ENCODE measurements at places on chromosomes 7 and 10.

- no peak for DNase-seq
Observed at GRCh38 chr10:110209454-110209925, 2.1 kb downstream of the MXI1 start.

- DNase-seq = no peak
Observed at GRCh38 chr7:152881893-152882292, 122.3 kb downstream of the ACTR3B start.

GRCh38 chr7:135971366-135971725 lies 5.8 kb downstream of the MTPN start:
- no peak for DNase-seq

- no peak for DNase-seq
Observed at GRCh38 chr7:134278502-134279153, 38.1 kb downstream of the SLC35B4 start.

DNA sequence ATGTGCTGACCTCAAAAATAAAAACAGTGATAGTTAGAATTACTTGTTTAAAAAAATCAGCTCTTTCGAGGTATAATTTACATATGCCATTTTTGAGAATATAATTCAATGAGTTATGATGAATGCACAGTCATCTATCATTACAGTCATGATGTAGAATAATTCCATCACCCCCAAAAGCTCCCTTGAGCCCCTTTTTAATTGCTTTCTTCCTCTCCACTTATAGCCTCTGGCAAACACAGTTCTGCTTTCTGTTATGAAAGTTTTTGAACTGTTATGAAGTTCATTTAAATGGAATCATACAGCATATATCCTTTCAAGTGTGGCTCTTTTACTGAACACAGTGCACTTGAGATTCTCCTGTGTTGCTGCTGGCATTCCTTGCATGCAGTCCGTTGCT lies 41.4 kb downstream of the PRTFDC1 start:
- no peak for DNase-seq

- no peak for DNase-seq
Observed at GRCh38 chr7:63012633-63013183, 985.9 kb upstream of the ZNF722 start.

DNA sequence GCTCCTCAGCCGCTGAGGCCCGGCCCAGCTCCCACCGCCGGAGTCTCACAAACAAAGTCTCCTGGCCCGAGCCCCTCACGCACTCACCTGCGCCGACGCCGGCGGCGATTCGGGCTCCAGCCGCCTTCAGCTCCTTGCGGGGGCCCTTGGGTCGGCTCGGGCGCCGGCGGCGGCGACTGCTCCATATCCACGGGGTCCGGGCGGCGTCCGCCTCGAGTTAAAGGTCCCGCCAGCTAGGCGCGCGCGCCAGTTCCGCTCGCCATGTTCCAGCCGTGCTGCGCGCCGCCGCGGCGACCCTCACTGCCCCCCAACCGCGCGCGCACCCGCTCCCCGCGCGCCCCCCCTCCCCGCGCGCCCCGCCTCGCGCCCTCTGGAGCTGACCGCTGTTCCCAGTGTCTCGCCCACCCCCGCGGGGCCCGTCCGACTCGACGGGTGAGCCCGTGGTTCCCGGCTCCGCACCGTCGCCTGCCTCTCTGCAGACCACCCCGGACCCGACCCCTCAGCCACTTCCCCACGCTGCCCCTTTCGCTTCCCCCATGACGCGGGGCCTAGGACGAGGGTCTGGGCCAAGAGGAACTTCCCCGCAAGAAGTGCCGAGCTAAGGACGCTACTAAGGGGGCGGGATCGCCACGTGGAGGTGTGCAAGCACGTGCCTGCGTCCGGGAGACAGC lies 396.1 kb downstream of the ZNF33B start:
- DNase-seq = no peak

- DNase-seq = no peak
Observed at GRCh38 chr7:81839708-81840369, 70.0 kb upstream of the HGF start.

- DNase-seq = no peak
Observed at GRCh38 chr10:25696013-25696708, 237.9 kb upstream of the MYO3A start.

DNA sequence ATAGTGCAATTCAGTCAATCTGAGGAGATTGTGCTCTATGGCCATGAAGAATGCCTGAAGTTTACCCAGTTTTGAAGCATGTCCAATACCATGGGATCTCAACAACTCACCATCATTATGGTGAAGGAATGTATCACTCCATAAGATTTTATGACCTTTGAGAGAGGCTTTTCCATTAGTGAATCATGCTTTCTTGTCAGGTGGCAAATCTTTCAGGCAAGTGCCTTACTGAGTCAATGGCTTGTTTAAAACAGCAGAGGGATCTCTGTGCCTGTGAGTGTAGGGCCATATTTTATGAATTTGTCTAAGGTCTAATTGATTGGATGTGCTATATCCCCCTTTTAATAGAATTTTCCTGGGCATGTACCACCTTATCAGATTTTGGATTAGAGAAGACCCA lies 131.5 kb downstream of the CCDC7 start:
- DNase-seq = no peak

GRCh38 chr7:106029451-106029850 lies 66.4 kb downstream of the CDHR3 start:
- DNase-seq = no peak

- DNase-seq = no peak
Observed at GRCh38 chr7:113202284-113202683, 83.9 kb upstream of the SMIM30 start.

- no peak for DNase-seq
Observed at GRCh38 chr10:110493832-110494426, 3.8 kb upstream of the DUSP5 start.

DNA sequence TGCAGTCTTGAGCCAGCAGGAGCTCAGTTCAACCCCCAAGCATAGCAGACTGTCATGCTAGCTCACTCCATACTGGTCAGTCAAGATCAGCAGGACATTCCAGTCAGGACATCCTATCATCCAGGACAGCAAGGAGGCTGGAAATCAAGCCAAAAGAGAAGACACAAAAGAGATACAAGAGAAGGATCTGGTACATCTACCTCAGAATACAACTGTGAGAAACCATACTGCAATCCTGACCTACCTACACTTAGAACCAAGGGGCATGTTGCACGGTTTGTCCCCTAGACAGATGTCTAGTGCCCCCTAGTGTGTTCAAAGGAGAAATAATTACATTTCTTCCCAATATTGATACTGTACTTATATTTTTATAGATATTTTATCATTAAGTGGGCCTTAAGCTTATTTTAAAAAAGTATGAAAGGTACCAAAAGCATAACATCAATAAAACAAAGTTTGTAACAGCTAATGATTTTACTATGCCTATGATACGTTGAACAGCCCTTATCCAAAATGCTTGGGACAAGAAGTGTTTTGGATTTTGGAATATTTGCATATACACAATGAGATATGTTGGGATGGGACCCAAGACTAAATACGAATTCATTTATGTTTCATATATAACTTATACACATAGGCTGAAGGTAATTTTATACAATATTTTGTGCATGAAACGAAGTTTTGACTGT lies 26.7 kb downstream of the ERCC6 start:
- DNase-seq = no peak

DNA sequence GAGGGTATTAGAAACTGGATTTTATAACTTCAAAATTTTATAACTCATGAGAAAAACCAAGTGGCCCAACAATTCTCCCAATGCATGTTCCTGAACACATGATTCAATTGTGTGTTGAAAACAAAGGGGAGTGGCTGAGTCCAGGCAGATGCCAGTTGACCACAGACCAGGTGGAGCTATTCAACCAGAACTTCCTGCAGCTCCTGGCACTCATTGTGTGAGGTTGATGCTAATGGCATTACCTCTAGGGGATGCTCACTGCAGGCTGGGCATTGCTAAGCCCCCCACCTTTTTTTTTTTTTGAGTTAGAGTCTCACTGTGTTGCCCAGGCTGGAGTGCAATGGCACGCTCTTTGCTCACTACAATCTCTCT lies 20.3 kb downstream of the MYOF start:
- DNase-seq = no peak

DNA sequence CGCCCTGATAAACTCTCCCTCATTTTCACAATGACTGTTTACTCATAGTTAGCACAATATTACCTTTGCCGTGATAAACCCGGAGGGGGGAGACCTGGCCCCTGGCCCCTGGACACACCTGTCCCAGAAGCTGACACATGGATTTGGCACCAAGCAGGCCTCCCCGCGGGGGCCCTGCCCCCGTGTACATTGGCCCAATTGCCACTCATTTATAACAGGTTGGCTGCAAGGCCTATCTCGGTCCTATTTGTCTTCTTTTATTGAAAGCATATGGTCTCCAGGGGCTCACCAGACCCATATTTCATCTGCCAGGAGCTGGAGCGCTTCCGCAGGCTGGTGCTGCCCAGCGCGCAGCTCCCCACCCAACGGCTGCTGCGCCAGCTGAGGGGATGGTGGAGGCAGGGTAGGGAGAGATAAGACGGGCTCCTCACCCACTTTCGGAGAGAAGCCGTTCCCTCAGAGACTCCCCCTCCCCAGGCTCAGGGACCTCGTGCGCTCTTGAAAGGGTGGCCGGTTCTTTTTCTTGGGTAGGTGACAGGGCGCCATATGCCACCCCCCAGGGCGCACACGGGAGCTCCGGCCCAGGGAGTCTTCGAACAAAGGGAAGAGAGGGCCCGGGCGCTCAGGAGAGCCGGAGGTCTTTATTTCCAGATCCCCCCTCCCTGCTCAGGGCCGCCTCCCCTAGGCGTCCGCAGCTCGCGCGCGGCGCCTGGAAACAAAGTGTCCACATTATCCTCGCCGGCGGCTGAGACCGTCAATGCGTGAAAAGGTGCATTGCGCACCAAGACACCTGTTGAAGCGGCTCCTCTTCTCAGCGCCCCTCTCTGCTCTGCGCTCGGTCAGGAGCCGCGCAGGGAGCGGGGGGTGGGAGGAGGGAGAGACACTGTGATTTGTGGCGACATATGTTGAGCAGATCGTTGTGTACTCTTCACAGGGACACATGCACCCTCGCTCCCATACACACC lies 4.3 kb upstream of the NEUROG3 start:
- no peak for DNase-seq

GRCh38 chr10:48366261-48366660 lies 59.8 kb downstream of the MAPK8 start:
- DNase-seq = no peak

DNA sequence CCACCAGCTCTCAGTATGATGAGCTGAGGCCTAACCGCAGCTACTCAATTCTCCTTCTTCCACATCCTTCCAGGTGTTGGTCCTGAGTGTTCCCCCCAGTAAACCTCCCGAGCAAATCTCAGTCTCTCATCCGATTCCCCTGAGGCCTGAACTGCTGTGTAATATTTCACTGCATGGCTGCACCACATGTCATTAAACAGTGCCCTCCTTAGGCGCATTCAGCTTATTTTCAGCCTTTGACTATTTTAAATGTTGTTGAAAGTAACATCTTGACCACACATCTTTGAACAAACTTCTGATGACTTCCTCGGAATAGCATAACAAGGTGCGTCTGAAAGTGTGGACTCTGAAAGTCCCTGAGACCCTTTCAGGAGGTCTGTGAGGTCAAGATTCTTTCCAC lies 62.8 kb upstream of the NPS start:
- no peak for DNase-seq

GRCh38 chr7:1210979-1211608 lies 21.6 kb upstream of the UNCX start:
- DNase-seq = no peak

DNA sequence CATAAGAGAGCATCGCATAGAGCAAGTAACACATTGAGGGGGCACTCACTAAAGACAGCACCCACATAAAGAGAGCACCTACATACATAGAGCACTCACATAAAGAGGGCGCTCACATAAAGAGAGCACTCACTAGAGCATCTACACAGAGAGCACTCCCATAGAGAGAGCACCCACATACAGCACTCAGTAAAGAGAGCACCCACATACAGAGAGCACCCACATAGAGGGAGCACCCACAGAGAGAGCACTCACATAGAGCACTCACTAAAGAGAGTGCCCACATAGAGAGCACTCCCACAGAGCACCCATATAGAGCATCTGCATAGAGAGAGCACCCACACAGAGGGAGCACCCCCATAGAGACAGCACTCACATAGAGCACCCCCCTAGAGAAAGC lies 47.8 kb downstream of the INSIG1 start:
- DNase-seq = no peak

DNA sequence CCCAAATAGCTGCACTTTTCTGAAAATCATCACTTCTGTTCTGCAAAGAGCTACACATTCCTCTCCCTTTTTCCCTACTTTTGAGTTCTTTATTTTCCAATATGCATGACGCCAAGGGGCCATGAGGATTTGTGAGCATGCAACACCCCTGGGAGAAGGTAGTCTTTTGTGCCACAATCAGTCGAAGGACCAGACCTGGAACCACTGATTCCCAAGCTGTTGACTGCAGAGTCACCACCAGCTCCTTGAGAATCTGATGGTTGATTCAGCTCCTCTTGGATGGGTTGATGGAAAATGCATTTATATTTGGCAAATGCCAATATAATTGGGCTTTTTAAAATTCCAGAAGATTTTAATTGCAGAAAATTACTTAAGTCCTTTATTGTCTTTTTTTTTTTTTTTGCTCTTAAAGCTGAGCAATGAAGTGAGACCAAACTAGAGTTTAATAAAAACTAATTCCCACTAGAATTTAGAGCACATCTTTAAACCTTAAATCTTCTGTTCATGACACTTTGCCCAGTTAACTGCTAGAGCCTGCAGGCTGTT lies 554.1 kb downstream of the TNS3 start:
- no peak for DNase-seq

GRCh38 chr7:122143376-122143750 lies 686 bp downstream of the AASS start:
- no peak for DNase-seq

DNA sequence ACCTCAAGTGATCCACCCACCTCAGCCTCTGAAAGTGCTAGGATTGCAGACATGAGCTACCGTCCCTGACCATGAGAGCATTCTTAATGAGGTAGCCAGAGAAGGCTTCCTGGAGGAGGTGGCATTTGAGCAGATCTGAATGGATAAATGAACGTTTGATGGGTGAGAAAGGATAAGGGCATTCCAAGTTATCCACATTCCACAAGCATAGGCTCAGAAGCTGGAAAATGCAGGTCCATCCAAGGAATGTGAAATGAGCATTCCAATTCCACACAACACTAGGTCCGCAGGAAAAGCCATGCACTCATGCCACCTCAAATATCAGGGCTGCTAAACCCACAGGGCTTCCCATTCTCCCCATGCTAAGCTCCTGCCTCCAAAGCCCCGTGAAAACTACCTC lies 17.0 kb downstream of the TMEM130 start:
- DNase-seq = no peak

DNA sequence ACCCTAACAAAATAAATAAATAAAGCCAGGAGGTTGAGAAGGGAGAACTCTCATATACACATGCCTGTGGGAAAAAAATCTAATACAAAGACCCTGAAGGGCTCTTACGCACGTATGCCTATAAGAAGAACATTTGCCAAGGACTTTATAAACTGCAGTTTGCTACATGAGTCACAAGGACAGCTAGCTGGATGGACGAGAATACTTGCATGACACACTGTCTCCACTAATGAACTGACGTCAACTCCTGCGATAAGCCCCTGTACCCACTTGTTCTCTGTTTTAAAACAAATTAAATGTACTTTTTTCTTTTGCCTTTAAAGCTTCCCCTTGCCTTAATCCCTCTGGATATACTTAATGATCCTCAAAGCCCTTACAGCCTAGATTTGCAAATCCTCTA lies 374.6 kb upstream of the GHITM start:
- DNase-seq = no peak

Measured in stimulated activated CD8-positive, alpha-beta memory T cell treated with anti-CD3 and anti-CD28 coated beads, Interleukin-15, amount 100 ng/mL, for 1 hour (primary cell).